ENCODE measurements at places on chromosomes 5 and 9. TPM values are rescaled to one million over a fixed set of nuclear protein-coding genes. Genes with fewer than 3 reads are reported as not detected.

The UNC13B gene
- 19.4 TPM for polyA plus RNA-seq

The PCDHGC4 gene
- 1.5 TPM for polyA plus RNA-seq

The EIF4E1B gene
- not detected for polyA plus RNA-seq

The SPINK6 gene
- not detected for polyA plus RNA-seq

The ZDHHC11B gene
- 13.4 TPM for polyA plus RNA-seq

The ROR2 gene
- 2.1 TPM for polyA plus RNA-seq

The SIT1 gene
- not detected for polyA plus RNA-seq

The IRGM gene
- polyA plus RNA-seq, result 0.16 TPM

The RFK gene
- 11.7 TPM for polyA plus RNA-seq

The PRDM9 gene
- not detected for polyA plus RNA-seq

The NR3C1 gene
- 79.2 TPM for polyA plus RNA-seq

The CRHBP gene
- 0.43 TPM for polyA plus RNA-seq

The GOLGA2 gene
- polyA plus RNA-seq, result 111 TPM

The LHFPL2 gene
- 51.0 TPM for polyA plus RNA-seq

The TXNDC8 gene
- polyA plus RNA-seq, result not detected

DNA sequence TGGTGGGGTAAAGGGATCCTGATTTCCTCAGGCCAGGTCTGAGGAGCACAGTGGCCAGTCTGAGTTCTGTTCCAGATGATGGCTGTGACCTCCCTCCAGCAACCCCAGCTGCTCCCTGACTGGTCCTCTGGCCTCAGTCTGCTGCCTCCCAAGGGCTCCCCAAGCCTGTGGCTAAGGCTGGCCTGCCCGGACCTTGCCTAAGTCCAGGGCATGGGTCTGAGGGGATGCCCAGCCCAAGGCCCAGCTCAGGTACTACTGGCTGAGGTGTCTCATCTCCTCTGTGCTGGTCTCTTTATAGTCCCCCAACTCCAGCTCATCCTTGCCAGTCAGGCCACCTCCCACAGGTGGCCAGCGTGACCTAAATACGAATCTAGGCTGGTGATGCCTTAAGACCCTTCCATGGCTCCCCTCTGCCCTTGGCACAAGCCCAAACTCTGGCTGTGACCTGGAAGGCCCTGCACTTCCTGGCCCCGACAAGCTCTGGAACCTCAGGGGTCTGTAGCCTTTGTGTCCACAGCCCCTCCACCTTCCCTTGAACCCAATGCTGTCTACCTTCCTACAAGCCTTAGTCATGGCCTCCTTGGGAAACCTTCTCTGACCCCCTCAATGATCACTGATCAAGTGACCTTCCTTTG lies 9.8 kb downstream of the KIF12 start:
- DNase-seq, result no peak

DNA sequence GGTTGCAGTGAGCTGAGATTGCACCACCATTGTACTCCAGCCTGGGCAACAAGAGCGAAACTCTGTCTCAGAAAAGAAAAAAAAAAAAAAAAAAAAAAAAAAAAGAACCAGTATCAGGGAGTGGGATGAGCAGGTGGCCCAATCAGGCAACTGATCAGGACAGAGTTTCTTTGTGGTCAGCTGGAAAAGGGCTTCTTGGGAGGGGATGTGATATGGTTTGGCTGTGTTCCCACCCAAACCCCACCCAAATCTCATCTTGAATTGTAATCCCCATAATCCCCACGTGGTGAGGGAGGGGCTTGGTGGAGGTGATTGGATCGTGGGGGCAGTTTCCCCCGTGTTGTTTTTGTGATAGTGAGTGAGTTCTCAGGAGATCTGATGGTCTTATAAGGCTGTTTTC lies 4.7 kb upstream of the GCNT1 start:
- no peak for DNase-seq

- DNase-seq, result peak; percentile 23
Observed at GRCh38 chr5:102958481-102959011, 161.4 kb downstream of the GIN1 start.

GRCh38 chr9:81574405-81574804 lies 114.9 kb downstream of the TLE1 start:
- DNase-seq, result no peak

DNA sequence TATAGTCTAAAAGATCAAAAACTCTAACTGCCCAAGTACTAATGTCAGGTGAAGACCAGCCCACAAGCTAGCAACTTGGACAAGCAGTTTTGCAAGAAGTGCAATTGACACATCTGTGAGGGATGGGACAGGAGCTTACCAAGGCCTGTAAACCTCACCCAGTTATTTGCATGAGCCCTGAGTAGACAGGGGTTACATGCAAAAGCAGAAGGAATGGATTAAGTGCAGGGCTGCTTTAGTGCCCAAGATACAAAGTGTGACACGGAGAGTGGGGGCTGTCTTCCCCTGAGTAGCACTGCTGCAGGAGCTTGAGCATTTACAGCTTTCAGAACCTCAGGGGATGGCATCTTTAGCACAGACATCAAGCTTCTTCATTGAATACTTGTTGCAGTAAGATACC lies 286.7 kb downstream of the ELAVL2 start:
- DNase-seq, result no peak

DNA sequence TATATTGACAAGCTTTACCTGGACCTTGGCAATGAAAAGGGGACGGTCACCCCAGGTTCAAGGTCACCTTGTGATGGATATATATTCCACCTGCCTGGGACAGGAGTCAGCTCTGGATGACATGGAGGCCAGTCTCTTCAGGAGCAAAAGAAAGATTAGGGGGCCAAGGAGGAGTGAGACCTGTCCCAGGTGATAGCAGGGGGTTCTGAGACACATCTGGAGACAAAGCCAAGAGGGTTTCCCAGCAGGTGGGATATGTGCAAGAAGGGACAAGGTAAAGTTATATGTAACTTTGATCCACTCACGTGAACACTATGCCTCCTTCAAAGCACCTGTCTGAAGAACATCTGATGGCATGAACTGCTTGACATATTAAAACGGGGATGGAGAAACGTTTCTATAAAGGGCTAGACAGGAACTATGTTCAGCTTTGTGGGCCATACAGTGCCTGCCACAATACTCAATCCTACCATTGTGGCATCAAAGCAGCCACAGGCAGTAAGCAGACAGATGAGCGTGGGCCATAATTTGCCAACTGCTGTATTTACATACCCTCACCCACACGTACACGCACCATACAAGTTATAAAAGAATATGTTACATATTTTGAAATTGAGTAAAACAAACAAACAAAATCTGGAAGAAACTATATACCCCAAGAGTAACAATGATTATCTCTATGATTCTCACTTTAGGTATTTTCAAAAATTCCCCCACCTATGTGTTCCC lies 62.9 kb upstream of the ZNF622 start:
- no peak for DNase-seq

DNA sequence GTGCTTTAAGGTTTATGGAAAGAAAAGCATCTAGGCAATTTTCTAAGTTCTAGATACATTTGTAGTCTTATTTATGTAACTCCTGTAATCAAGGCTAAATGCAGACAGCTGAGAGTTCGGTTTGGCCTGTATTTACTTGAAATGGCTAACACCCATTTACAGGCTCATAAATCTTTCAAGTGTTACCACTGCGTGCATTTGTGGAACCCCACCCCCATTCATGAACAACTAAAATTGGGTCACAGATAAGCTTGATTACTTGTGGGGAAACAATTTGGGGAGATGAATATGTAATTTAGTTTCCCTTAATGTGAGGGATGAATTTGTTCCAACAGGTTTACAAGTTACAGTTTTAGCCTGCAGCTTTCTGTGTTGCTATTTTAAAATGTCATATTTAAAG lies 360.6 kb downstream of the ARRDC3 start:
- DNase-seq, result no peak

DNA sequence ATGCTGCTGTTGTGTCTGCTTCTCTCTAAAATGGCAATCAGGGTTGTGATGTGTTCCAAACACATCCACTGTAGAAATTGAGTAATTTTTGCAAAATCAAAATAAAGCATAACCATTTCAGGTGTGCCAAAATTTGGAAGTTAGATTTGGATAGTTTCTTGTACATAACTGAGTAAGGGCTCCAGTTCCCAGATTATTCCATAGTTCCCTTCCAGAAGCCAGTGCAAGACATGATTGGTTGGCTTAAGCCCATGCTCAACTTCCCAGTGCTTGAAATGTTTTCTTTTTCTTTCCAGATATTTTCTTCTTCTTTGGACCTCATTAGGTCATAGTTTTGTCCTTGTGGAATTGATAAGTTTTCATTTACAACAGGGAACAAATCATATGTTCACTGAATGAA lies 64.2 kb downstream of the SNCAIP start:
- peak; percentile 84 for DNase-seq

DNA sequence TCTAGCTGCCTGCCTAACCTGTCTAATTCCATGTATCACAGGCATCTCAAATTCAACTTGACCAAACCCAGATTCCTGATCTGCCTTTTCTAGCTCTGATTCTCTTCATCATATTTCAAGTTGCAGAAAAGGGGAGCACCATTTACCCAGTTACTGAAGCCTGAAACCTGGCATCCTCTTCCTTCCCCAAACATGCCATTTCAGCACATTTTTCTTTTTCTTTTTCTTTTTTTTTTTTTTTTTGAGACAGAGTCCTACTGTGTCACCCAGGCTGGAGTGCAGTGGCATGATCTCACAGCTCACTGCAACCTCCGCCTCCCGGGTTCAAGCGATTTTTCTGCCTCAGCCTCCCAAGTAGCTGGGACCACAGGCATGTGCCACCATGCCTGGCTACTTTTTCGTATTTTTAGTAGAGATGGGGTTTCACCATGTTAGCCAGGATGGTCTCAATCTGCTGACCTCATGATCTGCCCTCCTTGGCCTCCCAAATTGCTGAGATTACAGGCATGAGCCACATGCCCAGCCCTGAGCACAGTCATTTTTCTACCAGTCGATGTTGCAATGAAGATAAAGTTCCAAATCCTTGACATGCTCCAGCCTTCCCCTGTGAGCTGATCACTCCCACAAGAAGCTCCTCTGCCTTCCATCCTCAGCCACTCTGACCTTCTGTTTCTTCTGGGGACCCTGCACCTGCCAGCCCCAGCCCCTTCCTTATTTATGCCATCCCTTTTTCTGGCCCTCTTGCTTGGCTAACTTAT lies 32.2 kb downstream of the ACER2 start:
- no peak for DNase-seq

DNA sequence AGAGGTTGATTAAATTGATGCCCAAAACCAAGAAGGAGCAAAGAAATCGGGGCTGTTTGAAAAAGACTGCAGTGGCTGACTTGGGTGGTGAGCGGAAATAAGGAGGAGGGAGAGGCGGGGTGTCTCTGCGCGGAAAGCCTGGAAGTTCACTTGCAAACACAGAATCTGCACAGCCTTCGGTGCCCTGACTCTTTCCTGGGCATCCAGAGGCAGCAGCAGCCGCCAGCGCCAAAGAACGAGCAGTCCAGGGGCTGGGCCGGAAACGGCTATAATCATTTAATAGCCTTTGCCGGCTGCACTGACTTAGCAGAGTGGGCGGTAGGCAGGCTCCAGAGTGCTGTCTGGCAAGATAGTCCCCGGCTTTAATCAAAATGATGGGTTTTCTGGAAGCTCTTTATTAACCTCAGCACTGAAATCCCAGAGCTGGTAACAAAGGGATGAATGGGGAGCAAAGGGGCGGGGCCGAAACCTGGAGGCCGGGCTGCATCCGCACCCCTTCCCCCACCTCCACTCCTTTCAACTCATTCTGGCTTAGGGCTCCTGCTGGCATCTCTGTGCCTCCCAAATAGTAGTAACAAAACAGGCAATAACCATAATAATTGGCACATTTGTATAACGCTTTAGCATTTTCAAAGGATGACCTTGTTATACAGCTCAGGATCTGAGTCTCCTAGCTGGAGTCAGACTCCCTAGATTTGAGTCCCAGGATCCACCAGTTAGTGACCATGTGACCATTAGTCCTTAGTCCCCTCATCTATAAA lies 35.7 kb downstream of the PCDHAC2 start:
- no peak for DNase-seq

- peak; percentile 71 for DNase-seq
Observed at GRCh38 chr5:32852535-32852934, 141.4 kb downstream of the NPR3 start.

- DNase-seq, result no peak
Observed at GRCh38 chr9:4117835-4118610, 181.8 kb downstream of the GLIS3 start.

- DNase-seq, result peak; percentile 67
Observed at GRCh38 chr9:36470643-36471290, 70.7 kb upstream of the RNF38 start.

- DNase-seq, result no peak
Observed at GRCh38 chr5:618450-618849, 6.3 kb downstream of the CEP72 start.

- DNase-seq, result no peak
Observed at GRCh38 chr5:124342986-124343385, 403.5 kb downstream of the ZNF608 start.

DNA sequence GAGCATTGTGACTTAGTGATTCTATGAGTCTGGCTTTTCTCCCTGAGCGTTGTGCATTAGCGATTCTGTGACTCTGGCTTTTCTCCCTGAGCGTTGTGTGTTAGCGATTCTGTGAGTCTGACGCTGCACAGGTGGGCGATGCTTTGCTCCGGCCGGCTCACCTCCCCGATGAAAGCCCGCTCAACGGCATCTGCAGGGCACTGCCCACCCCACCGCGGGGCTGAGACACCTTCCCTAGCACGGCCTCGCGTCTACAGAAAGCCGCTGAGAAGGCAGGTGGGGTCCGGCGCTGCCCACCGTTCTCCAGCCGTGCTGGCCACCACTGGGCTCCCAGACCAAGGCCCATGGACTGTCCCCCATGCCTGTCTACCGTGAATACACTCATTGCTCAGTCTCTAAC lies 12.8 kb upstream of the SLC9A3 start:
- DNase-seq, result no peak

GRCh38 chr9:137785704-137786161 lies 91.8 kb upstream of the CACNA1B start:
- DNase-seq, result no peak

DNA sequence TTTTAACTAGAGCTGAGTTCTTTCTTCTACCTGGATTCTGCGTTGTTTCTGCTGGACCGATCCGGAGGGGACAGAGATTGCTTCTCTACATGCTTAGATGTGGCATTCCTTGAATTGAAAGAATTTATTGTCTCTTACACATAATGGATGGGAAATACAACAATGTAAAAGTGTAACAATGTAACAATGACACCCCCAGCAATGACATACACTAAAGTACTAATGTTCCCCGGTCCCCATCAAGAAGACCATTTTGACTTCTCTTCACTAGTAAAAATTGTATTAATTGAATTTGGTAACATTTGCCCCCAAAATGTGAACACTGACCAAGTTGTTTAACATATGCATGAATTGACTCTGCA lies 760.2 kb downstream of the TAF11L14 start:
- DNase-seq, result no peak

DNA sequence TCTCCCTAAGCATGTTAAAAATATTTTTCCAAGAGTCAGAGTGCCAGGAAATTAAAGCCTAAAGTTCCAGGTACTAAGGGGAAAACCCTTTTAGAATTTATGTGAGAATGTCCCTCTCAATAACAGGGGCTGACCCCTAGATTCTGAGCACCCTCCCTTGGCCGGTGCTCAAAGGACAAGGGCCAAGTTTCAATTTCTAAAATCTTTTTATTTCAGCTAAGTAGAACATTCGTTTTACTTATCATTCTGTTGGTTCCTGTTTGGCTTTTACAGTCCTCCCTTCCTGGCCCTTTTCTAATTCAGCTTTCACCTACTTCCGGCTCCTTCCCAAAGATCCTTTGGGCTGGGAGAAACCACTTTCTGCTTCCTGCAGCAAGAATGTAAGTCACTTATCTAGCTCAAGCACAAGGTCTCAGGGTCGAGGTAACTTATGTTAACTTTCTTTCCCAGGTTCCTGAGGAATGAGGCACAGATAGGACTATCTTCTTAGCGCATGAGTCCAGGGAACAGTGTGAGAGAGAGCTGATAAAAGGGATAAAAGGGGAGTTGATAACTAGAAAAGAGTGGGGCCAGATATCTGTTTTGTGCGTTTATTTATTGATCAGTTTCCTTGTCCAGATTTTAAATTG lies 34.6 kb upstream of the F2RL2 start:
- no peak for DNase-seq
